ENCODE measurements at places on chromosomes 2 and 18.

- DNase-seq, result no peak
These were observed 28.3 kb upstream of the MRO start for GRCh38 chr18:50848061-50848551.

- no peak for DNase-seq
These were observed 36.4 kb upstream of the SLC14A1 start for GRCh38 chr18:45687621-45688020.

DNA sequence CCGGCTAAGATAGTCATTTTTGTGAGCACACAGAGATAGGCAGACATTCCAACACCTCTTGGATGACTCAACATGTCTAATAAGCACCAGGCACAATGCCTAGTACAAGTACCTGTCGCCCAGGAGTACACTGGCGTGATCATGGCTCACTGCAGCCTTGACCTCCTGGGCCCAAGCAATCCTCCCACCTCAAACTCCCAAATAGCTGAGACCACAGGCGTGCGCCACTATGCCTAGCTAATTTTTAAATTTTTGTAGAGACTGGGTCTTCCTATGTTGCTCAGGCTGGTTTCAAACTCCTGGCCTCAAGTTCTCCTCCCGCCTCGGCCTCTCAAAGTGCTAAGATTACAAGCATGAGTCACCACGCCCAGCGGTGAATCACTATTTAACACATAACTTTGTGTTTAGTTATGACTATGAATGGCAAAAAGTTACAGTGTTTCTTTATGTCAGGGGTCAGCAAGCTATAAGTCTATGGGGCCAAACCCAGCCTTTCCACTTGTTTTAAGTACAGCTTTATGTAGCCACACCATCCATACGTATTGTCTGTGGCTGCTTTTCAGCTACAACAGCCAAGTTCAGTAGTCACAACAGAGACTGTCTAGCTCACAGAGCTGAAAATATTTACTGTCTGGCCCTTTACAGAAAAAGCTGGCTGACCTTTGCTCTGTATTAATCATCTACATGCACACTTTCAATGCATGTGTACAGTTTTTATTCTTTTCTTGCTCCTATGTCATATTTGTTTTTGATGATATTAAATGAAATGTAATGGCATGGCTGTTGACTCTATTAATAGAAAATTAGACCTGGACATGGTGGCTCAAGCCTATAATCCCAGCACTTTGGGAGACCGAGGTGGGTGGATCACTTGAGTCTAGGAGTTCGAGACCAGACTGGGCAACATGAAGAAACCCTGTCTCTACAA is 18.7 kb downstream of the ORC2 start:
- no peak for DNase-seq

- DNase-seq, result no peak
These were observed 53.2 kb downstream of the FAM168B start for GRCh38 chr2:131039908-131040660.

GRCh38 chr2:197647961-197648690 is 27.3 kb downstream of the RFTN2 start:
- DNase-seq, result no peak

DNA sequence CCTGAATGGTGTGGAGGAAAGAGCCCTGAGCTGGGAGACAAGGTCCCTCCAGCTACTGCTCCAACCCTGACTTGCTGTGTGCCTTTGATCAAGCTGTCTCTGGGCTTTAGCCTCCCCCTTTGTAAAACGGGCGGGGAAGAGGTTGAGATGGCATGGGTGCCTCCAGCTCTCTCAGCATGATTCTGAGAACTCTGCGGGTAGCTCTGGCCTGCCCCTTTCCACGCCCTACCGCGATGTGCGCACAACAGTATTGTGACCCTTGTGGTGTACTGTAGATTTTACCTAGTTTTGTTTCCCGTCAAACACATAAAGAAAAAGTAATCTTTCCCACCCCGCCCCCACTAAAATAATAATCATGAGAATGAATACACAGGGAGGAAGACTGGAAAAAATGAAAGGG is 5.3 kb downstream of the CD8A start:
- DNase-seq, result no peak
